ENCODE measurements at places on chromosomes 7 and 10.

GRCh38 chr10:49744091-49744685, 17.9 kb downstream of the OGDHL start:
- DNase-seq = no peak

DNA sequence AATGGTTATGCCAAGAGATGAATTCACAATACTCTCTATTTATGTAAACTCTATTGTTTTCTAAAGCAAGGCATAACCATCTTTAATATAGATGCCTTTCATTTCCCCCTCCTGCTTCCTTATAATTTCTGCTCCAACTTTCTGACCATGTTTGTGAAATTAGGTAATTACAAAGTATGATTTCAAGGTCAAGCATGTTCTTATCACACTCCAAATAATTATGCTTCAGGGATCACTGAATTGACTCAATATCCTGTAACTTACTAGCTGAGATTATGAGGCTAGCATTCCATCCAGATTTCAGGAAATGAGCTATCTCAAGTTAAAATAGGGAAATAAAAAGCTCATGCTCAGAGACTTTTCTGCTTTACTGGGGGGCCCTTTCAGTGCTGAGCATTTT, 655.9 kb upstream of the IGFBP3 start:
- DNase-seq = no peak

- no peak for DNase-seq
Observed at GRCh38 chr7:114722562-114722961, 199.3 kb upstream of the MDFIC start.

- DNase-seq = no peak
Observed at GRCh38 chr10:326350-326749, 191.1 kb downstream of the ZMYND11 start.

DNA sequence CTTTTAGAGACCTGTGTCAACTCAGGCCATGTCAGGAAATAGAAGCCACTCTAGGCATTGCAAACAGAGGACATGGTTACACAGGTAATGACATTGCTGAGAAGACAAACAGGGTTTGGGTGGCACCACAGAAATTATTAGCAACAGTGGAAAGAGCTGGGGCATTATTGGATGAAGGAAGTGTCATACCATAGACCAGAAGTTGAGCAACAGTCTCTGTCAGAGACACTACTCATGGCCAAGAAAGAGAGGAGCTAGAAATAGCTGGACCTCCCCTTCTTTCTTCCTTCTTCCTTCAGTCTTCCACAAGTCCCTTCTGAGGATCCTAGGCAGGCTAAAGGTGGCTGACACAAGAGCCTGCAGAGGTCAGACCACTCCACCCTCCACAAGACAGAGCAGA, 4.2 kb upstream of the LIPA start:
- DNase-seq = no peak

DNA sequence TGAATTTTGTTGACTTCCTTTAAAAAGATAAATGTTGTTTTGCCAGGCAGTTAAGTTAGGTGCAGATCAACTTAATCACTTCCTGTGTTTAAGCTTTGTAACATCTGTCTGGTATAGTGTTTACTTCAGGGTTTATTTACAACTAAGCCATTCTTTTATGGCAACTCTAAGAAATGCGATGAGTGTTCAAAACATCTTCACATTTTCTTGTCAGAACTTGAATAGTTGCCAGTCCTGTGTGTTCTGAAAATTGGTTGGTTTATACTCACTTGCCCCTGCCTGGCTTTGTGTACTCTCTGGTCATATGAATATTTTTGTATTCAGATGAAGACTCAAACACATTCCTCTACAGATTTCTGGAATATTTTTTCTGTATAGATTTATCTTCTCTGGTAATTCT, 327.2 kb downstream of the MDFIC start:
- no peak for DNase-seq

- no peak for DNase-seq
Observed at GRCh38 chr10:11525503-11525902, 85.9 kb downstream of the USP6NL start.

DNA sequence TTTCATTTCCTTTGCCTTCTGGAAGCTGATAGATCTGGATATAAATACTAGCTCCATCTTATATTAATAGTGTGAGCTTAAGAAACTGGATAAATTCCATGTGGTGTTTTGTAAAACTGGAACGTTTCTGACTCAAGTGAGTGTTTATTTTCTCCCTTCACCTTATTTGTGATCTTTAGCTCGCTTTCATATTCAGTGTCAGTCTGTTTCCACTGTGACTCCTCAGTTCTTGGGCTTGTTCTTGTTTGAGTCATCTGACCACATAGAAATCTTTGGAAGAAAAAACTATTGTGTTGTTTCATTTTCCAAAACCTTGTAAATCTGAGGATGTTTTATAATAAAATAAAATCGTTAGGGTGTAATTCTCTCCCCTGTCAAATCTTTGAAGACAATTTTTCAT, 186.4 kb downstream of the POLR1F start:
- DNase-seq = no peak

DNA sequence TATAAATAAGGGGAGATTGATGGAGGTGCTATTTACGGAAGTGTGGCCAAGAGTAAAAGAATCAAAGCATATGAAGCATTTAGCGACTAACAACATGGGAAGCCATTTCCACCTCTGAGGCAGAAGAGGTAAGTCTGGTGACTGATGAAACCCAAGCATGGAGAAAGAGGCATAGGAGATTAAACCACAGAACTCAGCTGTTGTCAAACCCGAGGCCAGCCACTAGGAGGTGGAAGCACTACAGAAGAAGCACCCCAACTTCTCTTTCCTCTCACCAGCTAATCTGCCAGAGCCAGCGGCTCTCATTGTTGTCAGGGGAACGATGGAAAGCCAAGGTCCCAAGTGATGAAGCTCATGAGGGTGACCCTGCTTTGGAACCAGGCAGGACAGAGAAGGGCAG, 19.6 kb upstream of the CNTNAP2 start:
- DNase-seq = peak; percentile 8

DNA sequence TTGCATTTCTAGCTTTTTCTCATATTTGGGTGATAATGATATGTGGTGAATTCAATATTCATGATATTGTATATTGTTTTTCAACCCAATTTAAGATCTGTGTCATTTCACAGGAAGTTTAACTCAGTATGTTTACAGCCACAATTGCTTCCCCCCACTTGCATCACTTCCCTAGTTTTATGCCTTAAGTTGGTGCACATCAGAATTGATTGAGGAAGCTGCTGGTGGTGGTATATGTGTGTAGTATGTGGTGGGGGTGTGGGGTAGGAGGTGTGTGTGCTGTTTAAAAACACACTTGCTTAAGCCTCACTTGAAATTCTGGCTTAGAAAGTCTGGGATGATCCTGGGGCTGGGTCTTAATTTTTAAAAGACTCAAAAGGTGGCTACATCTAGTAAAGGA, 245.1 kb upstream of the AOAH start:
- peak; percentile 95 for DNase-seq

DNA sequence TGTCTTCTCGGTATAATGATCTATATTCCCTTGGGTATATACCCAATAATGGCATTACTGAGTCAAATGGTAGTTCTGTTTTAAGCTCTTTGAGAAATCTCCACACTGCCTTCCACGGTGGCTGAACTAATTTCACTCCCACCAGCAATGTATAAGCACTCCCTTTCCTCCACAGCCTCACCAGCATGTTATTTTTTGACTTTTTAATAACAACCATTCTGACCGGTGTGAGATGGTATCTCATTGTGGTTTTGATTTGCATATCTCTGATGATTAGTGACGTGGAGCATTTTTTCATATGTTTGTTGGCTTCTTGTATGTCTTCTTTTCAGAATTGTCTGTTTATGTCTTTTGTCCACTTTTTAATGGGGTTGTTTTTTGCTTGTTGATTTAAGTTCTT, 33.6 kb downstream of the KIAA1217 start:
- DNase-seq = no peak

GRCh38 chr7:158023157-158023556, 564.5 kb downstream of the PTPRN2 start:
- DNase-seq = no peak

GRCh38 chr7:132553031-132553430, 23.2 kb downstream of the PLXNA4 start:
- DNase-seq = no peak

- no peak for DNase-seq
Observed at GRCh38 chr7:80288175-80289122, 153.8 kb downstream of the GNAI1 start.

GRCh38 chr10:48748573-48748972, 63.9 kb downstream of the WDFY4 start:
- DNase-seq = no peak

GRCh38 chr7:18302097-18302496, 193.5 kb upstream of the HDAC9 start:
- peak; percentile 42 for DNase-seq

DNA sequence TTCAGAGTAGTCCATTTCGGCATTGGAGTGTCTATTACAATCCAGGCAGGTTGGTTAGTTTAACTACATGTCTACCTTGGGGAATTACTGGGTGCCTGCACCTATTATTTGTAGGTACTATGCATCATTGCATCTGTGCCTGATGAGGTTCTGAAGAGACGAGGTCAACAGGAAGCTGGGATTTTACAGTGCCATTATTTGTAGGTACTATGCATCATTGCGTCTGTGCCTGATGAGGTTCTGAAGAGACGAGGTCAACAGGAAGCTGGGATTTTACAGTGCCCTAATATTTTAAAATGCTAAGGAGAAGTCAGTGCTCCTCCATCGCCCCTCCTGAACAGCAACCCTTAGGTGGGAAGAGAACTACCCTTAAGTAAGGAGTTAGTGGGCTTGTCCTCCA, 41.7 kb downstream of the NPY start:
- DNase-seq = no peak

- no peak for DNase-seq
Observed at GRCh38 chr10:77553966-77554365, 83.6 kb downstream of the KCNMA1 start.

DNA sequence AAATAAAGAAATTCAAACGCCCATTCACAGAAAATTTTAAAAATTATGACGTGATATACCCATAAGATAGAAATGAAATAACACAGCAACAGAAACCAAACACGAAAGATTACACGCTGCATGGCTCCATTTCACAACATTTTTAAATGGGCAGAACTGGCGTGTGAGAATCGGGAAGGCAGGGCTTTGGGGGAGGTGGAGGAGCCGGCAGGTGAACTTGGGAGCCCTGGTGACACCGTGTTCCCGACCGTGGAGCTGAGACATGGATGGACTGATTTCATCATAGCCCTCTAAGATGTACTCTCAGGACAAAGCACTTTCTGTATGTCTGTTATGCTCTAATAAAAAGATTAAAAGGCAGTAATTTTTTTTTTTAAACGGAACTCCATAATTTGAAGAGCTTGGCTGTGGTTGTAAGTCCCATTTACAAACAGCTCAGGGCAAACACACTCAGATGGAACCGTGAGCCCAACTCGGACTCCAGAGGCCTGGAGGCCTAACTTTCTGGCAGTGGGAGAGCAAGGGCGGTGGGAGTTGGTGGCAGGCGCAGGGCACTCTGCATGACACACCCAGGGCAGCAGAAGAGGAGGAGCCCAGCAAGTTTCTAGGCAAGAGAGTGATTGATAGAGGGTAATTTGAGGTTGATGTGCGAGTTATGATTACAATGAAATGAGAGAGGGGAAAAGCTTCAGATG, 203.4 kb downstream of the MAD1L1 start:
- no peak for DNase-seq

DNA sequence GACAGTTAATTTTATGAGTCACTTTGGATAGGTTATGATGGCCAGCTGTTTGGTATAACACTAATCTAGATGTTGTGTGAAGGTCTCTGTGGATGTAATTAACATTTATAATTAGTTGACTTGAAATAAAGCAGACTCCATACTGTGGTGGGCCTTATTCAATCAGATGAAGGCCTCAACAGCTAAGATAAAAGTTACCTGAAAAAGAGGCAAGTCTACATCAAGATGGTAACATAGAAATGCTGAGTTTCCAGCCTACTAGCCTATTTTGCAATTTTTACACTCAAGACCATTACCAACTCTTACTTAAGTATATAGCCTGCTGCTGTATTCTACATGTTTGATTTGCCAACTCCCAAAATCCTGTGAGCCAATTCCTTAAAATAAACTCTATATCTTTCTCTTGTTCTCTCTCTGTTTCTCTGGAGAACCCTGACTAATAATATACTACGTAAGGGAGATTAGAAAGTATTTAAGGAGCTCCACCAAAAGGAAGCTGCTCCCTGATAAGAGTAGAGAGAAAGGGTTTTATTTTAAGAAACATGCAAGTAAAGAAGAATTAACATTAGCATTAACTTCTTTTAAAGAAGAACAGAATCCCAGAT, 42.7 kb downstream of the ZNF438 start:
- no peak for DNase-seq
